PC-9 (cell line): ENCODE measurements at places on chromosomes 2 and 18. TPM values are rescaled to one million over a fixed set of nuclear protein-coding genes. Genes with fewer than 3 reads are reported as not detected.

DNA sequence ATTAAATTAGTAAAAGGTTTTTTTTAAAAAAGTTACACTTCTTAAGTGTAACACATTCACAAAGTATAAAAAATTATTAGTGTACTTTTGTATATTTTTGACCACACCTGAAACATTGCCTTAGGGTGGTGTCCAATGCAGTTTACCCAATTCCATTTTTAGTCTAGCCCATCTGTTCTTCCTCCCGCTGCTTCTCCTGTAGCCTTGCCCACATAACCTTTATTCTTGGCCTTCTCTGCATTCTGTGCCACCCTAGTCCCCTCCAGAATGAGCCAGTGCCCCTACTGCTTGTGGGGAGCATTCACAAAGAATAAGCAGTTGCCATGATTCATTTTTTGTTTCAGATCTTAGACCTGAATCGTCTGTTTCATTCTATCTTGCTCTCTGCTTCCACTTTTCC, 78.4 kb upstream of the MYT1L start:
- DNase-seq, result no peak

DNA sequence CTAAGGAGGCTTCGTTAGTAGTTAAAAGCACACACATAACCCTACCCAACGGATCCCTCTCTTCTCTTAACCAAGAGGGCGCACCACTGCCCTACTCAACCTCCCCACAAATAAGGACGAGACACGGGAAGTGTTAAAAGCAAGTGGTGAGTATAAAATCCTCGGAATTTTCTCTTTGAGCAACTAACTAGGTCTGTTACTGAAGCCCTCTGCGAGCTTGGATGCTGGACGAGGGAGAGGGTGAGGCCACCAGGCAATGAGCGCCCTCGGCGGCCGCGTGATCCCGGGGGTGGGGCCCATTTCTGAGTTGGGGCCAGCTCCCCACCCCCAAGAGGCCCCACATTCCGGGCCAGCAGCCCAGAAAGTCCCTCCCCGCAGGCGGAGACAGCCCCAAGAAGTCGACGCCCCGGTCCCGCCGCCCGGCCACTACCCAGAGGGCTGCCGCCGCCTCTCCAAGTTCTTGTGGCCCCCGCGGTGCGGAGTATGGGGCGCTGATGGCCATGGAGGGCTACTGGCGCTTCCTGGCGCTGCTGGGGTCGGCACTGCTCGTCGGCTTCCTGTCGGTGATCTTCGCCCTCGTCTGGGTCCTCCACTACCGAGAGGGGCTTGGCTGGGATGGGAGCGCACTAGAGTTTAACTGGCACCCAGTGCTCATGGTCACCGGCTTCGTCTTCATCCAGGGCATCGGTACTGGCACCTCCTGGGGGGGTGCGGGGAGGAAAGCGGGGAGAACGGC, at the start of gene CYBRD1:
TSS of gene CYBRD1 (plus strand) at position 423 of the 736 bp plus-strand sequence. CDS start at position 495, 72 bp downstream.
- DNase-seq, result peak; percentile 66

GRCh38 chr2:31255911-31256571, 22.1 kb downstream of the EHD3 start:
- DNase-seq, result no peak

GRCh38 chr18:54904581-54904980, 54.7 kb downstream of the CCDC68 start:
- no peak for DNase-seq

- DNase-seq, result no peak
Measured at GRCh38 chr2:20453087-20453486, 6.2 kb downstream of the RHOB start.

GRCh38 chr2:25363733-25364132, 22.0 kb upstream of the DNMT3A start:
- no peak for DNase-seq

GRCh38 chr2:37856101-37856751, 68.9 kb upstream of the RMDN2 start:
- no peak for DNase-seq

GRCh38 chr2:153213022-153213421, 265.5 kb downstream of the RPRM start:
- DNase-seq, result no peak

DNA sequence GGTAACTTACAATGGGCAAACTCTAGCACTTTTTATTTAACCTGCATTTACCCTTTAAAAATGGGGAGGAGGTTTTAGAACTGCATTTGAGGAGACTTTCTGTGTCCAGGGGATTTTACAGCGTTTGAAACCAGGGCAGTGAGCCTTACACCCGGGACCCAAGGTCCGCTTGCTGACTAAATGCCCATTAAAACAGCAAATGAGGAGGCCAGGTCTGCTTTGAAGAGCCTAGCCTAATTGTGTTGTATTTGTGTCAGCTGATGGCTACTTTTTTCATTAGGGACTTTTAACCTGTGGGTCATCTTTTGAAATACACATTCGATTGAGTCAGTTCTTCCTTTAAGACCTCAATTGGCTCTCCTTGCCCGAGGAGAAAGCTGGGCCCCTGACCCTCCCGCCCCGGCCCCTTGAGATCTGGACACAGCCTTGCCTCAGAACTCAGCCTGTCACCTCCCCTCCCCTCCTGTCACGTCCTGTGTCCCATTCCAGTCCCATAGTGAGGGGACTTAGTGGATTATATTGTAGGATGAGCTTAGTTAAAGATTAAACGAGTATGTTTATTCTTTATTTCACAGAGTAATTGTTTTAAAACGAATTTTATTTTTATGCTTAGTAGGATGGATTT, 69.0 kb downstream of the KLHL29 start:
- no peak for DNase-seq

DNA sequence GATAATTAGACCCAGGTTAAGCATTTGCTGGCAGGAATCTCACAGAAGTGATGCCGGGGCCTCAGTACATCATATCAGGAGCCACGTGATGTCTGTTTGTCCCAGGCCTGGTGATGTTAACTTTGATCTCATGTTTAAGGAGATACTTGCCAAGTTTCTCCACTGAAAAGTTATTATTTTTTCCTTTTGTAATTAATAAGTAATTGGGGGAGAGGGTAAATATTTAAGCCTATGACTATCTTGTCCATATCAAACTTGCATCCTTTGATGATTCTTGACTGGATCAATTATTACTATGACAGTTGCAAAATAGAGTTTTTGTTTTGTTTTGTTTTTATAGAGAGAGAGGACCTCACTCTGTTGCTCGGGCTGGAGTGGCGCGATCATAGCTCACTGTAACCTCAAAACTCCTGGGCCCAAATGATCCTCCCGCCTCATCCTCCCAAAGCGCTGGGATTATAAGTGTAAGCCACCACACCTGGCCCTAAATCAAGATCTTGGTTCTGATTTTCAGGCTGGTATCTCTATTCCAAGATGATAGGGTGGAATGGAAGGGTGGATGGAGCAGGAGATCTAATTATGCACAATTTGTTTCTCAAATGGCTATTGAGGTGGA, 46.4 kb downstream of the SLC4A1AP start:
- DNase-seq, result no peak

DNA sequence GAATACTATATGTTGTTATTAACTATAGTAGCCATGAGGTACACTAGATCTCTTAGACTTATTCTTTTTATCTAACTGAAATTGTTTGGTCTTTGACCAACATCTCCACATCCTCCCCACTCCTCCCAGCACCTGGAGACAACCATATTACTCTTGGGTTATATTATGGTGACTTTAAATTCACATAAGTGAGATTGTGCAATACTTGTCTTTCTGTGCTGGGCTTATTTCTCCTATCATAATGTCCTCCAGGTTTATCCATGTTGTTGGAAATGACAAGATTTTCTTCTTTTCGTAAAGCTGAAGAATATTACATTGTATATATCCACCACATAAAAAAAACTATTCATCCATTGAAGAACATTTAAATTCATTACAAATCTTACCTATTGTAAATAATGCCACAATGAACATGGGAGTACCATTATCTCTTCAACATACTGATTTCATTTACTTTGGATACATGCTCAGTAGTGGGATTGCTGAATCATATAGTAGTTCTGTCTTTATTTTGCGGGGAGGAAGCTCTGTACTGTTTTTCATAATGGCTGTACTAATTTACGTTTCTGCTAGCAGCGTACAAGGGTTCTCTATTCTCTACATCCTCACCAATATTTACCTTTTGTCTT, 159.2 kb upstream of the SCN7A start:
- DNase-seq, result no peak

DNA sequence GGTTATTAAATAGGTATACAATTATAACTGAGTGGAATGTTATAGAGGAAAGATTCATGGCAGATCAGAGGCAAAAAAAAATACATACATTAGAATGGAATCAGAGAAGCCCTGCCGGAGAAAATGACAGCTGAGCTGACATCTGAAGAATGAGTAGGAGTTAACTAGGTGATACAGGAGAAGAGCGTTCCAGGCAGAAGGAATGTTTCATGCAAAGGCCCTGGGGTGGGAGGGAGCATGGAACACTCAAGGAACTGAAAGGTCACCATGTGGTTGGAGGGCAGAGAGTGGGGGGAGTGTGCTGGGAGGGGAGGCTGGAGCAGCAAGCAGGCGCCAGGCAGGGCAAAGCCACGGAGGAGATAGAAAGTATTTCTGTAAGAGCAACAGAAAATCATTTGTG, 31.6 kb upstream of the CDK5R2 start:
- DNase-seq, result no peak

- no peak for DNase-seq
Measured at GRCh38 chr2:180670302-180671003, 310.0 kb upstream of the UBE2E3 start.

- DNase-seq, result peak; percentile 51
Measured at GRCh38 chr2:51919395-51919794, 887.5 kb upstream of the NRXN1 start.

GRCh38 chr2:30608643-30609042, 161.6 kb downstream of the LCLAT1 start:
- no peak for DNase-seq

- DNase-seq, result no peak
Measured at GRCh38 chr2:234464291-234464645, 32.6 kb downstream of the ARL4C start.

GRCh38 chr18:370751-371608, 103.1 kb upstream of the THOC1 start:
- DNase-seq, result no peak

Gene CIB4
- total RNA-seq, result not detected in 2 replicates

Gene MGAT4A
- 12.2 and 12.9 TPM in 2 replicates for total RNA-seq

Gene CIDEA
- not detected in 2 replicates for total RNA-seq

Gene DGUOK
- total RNA-seq, result 72.3 and 78.7 TPM in 2 replicates

Gene ASB18
- total RNA-seq, result 0.46 TPM in 1 of 2 replicates, not detected in the other

Gene SGPP2
- 0.57 and 1.1 TPM in 2 replicates for total RNA-seq

Gene NMUR1
- not detected in 2 replicates for total RNA-seq

Gene ATP6V1C2
- total RNA-seq, result not detected in 2 replicates

Gene NCKAP5
- total RNA-seq, result not detected in 2 replicates

Gene MYO7B
- total RNA-seq, result not detected in 2 replicates

Gene SERPINB10
- total RNA-seq, result not detected in 2 replicates

Gene RAB6C
- total RNA-seq, result not detected in 2 replicates
